ENCODE measurements at places on chromosomes 5 and 9.

DNA sequence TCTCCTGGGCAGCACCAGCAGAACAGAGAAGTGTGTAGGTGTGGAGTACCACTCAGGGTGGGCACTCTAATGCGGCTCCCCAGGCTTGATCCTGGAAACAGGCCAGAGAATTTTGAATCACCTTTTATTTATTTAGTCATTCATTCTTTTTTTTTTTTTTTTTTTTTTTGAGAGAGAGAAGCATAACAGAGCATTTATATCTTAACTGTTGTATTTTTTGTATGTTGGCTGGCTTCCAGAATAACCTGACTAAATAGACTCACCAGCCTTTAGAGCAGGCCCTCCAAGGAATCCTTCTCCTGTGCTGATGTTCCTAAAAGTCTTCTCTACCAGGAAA lies 153.4 kb downstream of the PIK3R1 start:
- no peak for DNase-seq

GRCh38 chr5:161382685-161383084 lies 163.8 kb downstream of the GABRB2 start:
- no peak for DNase-seq

DNA sequence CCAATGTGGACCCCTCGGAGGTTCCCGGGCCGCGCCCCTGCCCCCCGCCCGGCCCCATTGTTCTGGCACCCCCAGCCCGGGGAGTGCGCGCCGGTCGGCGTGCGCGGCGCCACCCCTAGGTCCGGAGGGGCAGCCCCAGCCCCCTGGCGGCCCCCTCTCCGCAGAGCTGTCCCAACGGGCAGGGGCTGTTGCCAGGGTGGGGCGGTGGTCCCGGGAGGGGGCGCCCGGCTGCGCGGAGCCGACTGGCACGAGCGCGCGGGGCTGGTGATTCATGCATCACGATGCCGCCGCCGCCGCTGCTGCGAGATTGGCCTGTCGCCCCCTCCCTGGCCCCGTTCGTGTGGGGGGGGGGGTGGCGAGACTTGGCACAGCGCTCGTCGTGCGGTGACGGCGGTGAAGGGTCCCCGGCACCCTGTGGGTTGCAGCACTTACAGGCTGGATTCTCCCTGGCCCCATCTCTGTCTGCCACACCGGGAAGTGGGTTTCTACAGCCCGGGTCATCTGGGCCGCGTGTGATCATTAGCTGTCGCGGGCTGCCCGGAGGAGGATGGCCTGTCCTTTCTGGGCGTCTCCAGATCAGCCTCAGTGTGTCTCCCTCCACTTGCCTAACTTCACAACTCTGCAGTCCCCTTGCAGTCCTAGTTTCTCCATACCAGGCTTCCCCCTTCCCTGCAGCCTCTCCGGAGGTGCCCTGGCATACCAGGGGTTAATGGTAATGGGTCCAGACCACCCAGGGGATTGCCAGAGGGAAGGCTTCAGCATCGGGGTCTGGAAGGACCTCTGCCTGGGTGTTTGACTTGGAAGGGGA lies 858 bp downstream of the NCS1 start:
- DNase-seq = no peak

- DNase-seq = no peak
Observed at GRCh38 chr9:36716496-36716895, 143.8 kb downstream of the MELK start.

- no peak for DNase-seq
Observed at GRCh38 chr5:157415838-157416237, 44.2 kb upstream of the NIPAL4 start.

DNA sequence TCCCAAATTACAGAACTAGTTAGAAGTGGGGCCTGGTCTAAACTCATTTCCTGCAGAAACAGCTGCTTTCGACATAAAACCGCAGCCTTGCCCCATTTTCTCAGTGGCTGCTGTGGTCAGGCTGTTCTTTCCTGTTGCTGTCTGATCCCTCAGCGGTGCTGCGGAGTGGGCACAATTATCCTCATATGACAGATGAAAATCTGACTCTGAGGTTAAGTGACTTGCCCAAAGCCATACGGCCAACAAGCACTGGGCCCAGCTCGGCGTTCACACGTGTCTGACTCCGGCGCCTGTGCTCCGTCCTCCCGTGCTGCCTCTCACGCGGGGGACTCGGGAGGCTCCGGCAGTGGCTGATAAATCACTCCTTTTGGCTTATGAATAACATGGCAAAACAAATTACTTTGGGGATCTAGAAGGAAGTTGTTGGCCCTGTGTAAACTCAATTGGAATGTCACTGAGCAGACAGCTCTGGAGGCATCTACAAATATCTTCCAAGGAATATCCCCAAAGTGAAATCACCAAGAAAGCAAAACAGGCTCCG lies 142.6 kb upstream of the LMX1B start:
- peak; percentile 19 for DNase-seq

- DNase-seq = no peak
Observed at GRCh38 chr9:105158898-105159297, 85.6 kb upstream of the SLC44A1 start.

- no peak for DNase-seq
Observed at GRCh38 chr5:95709967-95710650, 21.0 kb upstream of the RHOBTB3 start.

- DNase-seq = no peak
Observed at GRCh38 chr5:179816796-179817469, 3.8 kb upstream of the SQSTM1 start.

- DNase-seq = no peak
Observed at GRCh38 chr5:98631311-98632054, 142.0 kb upstream of the RGMB start.

GRCh38 chr9:134066913-134067851 lies 644 bp downstream of the BRD3 start:
- no peak for DNase-seq

DNA sequence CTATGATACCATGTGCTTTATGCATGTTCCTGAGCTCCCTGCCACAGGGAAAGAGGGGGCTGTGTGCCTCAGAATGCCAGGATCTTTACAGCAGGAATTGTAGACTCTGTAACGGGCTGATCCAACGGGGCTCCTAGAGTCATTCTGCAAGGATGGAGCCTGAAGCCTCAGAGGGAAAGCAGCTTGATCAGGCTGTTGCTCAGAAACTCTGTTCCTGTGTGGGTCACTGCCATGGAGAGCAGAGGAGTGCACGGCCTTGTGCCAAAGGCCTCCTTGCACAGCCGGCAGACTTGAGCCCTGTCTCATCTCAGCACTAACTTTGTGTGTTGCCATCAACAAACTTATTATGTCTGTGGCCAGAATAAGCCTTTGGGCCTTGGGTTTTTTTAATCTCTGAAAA lies 51.8 kb downstream of the AMBP start:
- no peak for DNase-seq

DNA sequence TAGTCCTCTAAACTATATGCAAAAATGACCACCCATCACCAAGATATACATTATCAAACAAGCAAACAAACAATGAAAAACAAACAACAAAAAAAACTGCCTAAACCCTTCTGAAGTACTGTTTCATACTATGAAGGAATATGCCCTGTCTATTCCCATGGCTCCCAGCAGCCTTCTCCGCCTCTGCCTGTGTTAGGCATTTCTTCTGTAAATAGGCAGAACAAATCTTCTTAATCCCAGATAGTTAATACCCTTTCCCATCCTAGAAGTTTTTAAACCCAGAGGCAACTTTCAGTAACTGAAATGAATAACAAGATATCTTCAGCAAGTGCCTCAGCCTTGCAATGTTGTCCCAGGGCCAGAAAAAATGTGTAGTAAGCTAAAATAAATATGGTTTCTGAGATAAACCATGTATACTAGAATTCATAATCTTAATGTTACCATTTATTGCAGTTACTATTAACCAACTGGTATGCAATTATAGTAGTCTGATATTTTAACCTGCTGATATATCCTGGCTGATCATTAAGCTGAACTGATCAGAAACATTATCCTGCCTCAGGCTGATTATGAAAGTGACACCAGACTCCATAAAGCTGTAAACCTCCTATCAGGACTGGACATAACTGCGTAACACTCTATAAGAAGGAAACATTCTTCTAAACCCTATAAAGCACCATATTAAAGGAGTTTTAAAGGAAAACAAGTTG lies 68.5 kb downstream of the ANKRD31 start:
- DNase-seq = no peak

DNA sequence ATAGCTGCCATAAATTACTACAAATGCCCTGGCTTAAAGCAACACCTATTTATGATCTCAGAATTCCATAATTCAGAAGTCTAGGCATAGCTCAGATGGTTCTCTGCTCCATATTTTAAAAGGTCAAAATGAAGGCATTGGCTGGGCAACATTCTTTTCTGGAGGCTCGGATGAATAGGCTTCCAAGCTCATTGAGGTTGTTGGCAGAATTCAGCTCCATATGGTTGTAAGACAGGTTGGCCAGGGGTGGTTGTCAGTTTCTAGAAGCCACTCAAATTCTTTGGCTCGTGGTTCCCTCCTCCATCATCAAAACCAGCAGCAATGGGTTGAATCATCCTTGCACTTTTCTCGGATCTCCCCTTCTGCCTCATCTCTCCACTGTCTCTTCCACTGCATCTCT lies 49.4 kb downstream of the TGFBR1 start:
- no peak for DNase-seq

DNA sequence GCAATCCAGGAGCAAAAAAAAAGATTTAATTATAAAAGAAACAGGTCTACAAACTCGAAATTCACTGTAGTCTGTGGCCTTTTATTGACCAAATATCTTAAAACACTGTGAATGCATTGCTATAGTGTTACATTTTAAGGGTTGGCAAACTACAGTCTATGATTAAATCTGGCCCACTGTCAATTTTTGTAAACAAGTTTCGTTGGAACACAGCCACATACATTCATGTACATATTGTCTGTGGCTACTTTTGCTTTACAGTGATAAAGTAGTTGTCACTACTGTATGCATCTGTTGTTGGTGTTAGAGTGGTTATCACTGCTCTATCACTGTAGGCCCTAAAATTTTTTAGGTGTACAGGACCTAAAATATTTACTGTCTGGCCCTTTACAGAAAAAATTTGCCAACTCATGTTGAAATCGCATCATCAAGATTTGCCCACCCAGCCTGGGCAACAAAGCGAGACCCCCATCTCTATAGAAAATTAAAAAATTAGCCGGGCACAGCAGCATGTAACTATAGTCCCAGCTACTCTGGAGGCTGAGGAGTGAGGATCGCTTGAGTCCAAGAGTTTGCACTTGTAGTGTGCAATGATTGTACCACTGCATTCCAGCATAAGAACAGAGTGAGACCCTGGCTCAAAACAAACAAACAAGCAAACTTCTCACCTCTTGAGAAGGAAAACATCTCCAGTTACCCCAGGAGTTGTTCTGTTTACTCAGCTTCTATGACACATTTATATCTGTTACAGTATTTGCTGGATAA lies 89.0 kb downstream of the ERBIN start:
- DNase-seq = no peak

DNA sequence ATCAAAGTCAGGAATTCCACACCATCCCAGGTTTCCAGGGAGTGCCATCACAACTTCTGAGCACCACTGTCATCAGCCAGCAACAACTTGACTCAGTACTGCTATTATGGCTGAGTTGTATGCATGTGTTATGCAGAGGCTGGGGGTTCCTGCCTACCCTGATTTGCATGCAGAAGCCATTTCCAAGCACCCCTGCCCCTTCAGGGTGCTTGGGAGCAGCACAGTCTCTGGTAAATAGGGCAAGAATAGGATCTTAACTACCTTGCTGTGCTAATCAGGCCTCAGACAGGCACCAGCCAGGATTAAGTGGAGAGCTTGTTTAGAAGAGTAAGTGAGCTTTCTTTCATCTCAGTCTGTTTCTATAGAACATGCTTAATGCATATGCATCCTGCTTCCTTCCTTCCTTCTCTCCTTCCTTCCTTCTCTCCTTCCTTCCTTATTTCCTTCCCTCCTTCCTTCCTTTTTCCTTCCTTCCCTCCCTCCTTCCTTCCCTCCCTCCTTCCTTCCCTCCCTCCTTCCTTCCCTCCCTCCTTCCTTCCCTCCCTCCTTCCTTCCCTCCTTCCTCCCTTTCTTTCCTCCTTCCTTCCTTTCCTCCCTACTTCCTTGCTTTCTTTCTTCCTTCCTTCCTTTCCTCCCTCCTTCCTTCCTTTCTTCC lies 175.7 kb downstream of the FRMD3 start:
- no peak for DNase-seq

DNA sequence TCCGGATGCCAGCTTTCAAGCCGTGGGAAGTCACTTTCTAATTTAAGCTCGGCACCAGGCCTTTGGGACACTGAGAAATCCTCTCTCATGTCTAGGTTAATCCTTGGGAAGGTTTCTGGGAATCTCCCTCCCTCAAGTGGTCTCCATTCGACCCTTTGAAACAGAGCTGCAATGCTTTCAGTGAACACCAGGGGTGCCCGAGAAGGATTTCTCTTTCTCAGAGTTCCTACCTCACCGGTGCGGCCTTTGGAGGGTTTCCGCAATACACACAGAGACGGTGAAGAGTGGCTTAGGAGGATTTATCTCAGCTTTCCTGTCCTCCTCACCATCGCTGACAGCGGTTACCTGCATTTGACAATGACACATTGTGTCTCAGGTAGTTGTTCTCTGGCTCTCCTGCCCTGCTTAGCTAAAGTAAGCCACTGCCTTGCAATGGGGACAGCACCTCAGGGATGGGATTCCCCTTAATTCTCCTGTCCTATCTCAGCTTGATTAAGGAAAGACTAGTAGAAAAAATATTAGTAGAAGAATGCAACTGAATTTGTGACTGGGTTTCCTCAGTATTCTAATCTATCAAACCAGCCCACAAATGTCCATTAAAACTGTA lies 180.6 kb downstream of the GABRG2 start:
- DNase-seq = no peak

- no peak for DNase-seq
Observed at GRCh38 chr5:112787261-112787660, 49.6 kb downstream of the APC start.

Measured in esophagus squamous epithelium (tissue), 5 donors.